ENCODE measurements at places on chromosomes 3 and 15. TPM values are rescaled to one million over a fixed set of nuclear protein-coding genes. Genes with fewer than 3 reads are reported as not detected.

GPR87 gene
- total RNA-seq: not detected

GOLGA6L7 gene
- not detected for total RNA-seq

DNA sequence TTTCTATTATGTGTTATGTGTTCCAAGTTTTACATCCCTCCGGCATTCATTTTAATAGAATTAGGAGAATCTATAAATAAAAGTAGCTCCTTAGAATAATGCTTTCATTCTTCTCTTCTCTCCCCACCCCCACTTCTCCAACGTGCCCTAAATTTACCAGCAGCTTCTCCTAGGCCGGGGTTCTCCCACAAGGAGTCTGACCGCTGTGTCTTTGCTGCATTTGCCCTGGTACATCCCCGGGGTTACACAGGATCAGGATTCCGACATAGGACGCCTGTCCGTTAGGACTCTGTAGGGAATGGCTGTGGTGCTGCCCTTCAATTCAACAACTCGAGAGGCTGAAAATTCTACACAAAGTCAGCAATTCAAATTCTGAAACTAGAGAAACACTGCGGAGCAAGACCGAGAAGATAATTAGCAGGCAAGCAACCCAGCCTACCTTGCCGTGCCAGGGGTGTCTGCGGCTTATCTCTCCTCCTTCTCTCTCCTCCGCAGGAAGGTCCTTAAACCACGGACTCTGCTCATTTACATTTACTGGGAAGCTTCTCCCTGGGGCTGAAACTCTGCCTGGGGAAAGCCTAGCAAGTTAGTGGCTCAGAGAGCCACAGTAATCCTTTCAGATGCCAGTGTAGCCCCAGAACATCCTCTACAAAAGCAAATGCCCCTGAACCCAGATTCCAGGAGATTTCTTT is 18.8 kb downstream of the PCSK6 start:
- no peak overlapping the region for H3K27ac ChIP-seq
- no peaks in the 10 kb centered on the region for H3K36me3 ChIP-seq
- no peaks in the 10 kb centered on the region for H3K27me3 ChIP-seq
- H3K4me3 ChIP-seq: no peak overlapping the region
- DNase-seq: no peak

RAB43 gene
- total RNA-seq: 53.5 TPM

DNA sequence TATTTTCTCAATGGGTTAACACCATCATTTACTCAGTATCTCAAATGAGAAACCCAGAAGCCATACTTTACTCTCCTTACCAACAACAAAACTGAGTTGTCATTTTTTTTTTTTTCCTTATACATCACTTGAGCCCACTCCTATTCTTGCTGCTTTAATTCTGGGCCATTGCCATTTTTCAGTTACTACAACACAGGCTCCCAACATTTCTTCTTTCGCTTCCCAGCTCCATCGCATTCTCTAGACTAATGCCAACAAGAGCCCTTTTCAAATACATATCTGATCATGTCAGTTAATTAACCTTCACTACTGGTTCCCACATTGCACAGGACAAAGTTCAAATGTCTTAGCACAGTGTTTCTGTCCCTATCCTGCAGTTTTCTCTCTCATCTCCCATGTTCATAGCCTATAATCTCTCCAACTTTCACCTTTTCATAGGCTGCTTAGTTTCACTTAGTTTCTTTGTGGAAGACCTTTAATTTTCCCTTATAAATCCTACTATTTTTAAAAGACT is 22.5 kb upstream of the ANXA2 start:
- H3K4me3 ChIP-seq: no peak overlapping the region
- H3K4me1 ChIP-seq: peaks cover 16% of the 10 kb centered on the region
- H3K27ac ChIP-seq: no peak overlapping the region
- H3K36me3 ChIP-seq: no peaks in the 10 kb centered on the region
- DNase-seq: no peak

DNA sequence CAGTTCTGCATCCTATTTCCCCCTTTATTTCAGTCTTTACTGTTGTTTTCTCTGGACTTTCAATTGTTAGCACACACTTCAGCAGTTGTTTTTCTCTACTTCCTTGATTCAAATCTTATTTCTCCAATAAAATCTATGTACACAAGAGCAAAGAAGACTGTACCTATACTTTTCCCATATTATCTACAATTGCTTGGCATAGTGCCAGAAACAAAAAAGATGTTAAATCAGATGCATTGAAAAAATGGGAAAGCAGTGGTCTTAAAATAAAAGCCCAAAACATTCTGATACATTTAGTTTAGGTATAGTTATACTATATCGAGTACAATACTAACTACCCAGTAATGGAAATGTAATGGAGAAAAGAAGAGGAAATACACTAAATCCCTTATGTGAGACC is 265.1 kb downstream of the UBE2E2 start:
- no peaks in the 10 kb centered on the region for H3K27me3 ChIP-seq
- no peaks in the 10 kb centered on the region for H3K36me3 ChIP-seq
- H3K4me1 ChIP-seq: no peaks in the 10 kb centered on the region
- no peak overlapping the region for H3K4me3 ChIP-seq
- H3K27ac ChIP-seq: no peak overlapping the region
- DNase-seq: no peak

DNA sequence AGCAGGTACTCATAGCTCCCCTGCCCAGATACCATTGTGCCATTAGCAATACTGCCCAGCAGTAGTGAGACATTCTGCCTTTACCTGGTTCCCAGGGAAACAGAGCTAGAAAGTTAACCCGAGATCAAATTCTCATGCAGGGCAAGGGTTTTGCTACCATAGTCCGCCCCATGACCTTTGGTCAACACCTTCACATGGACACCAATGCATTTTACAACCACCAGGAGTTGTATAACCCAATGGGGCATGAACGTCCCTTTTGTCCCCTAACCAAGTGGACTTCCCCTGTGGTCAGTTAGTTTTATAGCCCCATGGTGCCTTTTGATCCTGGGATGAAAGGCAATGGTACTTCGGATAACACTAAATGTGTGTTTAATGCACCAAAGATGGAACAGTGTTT is 151.7 kb upstream of the IQSEC1 start:
- no peak overlapping the region for H3K27ac ChIP-seq
- H3K36me3 ChIP-seq: no peaks in the 10 kb centered on the region
- no peaks in the 10 kb centered on the region for H3K4me1 ChIP-seq
- H3K27me3 ChIP-seq: no peaks in the 10 kb centered on the region

DNA sequence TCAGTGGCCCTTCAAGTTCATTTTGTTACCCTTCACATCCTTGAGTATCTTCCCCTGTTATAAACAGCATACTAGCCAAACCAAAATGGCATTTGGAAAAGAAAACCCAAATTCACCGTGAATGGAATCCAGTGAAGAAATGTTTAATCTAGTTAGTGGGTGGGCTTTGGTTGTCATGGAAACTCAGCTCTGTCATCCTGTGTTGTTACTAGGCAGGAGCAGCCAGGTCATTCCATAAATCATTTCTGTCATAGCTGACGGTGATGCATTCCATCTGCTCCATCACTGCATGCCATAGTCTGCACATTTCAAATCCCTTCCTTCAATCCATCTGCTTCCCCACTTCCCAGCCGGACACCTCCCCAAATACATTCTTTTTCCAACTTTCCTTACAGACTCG is 140.4 kb upstream of the CGNL1 start:
- DNase-seq: no peak
- H3K36me3 ChIP-seq: peaks cover 19% of the 10 kb centered on the region
- H3K4me3 ChIP-seq: no peak overlapping the region
- no peak overlapping the region for H3K27ac ChIP-seq
- no peaks in the 10 kb centered on the region for H3K27me3 ChIP-seq
- peaks cover 11% of the 10 kb centered on the region for H3K4me1 ChIP-seq

TP63 gene
- 0.14 TPM for total RNA-seq

DNA sequence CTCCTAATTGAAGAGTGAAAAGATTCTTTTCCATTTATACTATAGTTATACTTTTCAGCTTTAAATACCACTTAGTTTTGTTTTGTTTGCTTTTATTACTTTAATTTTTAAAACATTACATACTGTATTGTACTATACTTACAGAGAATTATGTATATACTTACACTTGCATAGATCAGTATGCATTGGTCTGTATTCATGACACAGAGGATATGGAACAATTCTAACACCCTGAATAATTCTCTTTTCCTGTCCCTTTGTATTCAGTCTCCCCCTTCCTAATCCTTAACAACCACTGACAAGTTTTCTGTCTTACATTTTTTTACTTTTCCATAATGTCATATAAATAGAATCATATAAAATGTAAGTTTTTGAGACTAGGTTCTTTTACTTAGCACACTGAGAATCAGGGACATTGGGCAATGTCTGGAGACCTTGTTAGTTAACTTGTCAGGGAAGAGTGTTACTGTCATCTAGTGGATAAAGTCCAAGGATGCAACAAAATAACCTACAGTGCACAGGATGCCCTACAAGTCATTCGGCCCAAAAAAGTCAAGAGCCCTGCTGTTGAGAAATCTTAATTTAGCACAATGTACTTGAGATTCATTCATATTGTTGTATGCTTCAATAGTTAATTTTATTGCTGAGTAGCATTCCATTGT is 95.7 kb upstream of the MCTP2 start:
- no peak overlapping the region for H3K27ac ChIP-seq
- H3K4me1 ChIP-seq: no peaks in the 10 kb centered on the region
- no peaks in the 10 kb centered on the region for H3K36me3 ChIP-seq
- H3K27me3 ChIP-seq: no peaks in the 10 kb centered on the region
- no peak overlapping the region for H3K4me3 ChIP-seq
- DNase-seq: no peak

Data from thoracic aorta (tissue), 2 donors.